ENCODE measurements at places on chromosomes 4 and X.

DNA sequence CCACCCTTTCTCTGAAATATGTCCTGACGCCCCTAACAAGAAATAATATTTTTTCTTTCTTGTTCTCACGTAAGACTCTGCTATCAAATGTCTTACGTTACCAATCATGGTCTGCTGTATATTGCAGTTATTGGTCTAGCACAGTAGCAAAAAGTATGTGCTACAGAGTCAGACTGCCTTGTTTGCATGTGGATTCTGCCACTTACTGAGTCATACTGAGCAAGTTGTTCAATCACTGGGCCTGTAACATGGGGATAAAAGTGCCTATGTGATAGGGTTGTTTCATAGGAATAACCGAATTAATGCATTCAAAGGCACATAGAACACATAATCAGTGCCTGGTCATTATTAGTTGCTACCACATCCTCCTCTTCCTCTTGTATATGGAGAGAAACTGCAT is 14.1 kb downstream of the RPGR start:
- DNase-seq = no peak

DNA sequence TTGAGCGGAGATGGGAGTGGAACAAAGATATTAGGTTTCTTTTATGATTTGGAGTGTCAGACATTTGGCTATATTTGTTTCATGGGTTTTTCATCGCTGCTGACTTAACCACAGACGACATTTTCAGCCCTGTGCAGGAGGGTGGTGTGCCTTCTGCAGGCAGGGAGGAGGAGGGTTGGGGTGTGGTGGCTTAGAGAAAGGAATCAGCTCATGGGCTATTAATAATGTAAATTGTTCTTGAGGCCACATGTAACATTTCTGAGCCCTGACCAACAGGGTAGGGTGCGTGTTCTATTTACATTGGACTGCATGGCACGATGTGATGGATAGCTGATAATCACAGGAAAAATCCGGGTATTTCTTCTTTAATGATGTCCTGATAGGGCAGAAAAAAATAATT is 67.6 kb downstream of the POLA1 start:
- DNase-seq = no peak

GRCh38 chr4:130995988-130996387 is 1900.0 kb downstream of the C4orf33 start:
- DNase-seq = no peak

DNA sequence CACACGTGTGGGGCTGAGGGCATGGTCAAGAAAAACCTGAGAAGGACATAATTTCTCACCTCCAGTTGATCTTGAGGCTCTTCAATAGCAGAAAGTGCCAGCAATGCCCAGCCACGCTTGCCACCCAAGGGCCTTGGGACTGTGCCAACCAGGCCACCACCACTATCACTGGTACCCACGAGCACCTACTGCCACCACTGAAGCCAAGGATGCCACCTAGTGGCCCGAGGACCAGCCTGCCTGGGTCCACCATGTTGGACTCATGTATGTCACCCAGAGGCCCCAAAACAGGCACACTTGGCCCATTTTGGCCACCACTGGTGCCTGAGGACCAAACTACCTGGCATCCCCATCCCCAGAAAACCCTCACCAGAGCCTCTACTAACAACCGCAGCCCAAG is 191.8 kb downstream of the ADAM29 start:
- no peak for DNase-seq

DNA sequence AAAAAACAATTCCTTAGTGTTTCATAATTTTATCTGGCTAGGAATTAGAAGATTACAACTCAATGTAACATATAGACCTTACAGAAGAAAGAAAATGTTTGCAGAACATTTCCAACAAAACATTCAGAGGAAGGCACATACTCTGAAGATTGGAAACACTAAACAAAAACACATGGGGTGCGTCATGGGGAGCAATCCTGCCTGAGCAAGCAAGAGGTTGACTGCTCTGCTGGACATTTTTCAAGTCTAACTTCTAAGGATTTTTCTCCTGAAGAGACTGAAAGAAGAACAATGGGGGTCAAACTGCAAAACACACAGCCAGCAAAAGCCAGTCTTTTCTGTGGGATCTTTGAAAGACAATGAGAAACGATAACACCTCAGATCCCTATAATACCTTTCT is 182.8 kb downstream of the GUCY2F start:
- DNase-seq = no peak

- no peak for DNase-seq
These were observed 23.8 kb downstream of the GPRASP3 start for GRCh38 chrX:102744307-102744706.

DNA sequence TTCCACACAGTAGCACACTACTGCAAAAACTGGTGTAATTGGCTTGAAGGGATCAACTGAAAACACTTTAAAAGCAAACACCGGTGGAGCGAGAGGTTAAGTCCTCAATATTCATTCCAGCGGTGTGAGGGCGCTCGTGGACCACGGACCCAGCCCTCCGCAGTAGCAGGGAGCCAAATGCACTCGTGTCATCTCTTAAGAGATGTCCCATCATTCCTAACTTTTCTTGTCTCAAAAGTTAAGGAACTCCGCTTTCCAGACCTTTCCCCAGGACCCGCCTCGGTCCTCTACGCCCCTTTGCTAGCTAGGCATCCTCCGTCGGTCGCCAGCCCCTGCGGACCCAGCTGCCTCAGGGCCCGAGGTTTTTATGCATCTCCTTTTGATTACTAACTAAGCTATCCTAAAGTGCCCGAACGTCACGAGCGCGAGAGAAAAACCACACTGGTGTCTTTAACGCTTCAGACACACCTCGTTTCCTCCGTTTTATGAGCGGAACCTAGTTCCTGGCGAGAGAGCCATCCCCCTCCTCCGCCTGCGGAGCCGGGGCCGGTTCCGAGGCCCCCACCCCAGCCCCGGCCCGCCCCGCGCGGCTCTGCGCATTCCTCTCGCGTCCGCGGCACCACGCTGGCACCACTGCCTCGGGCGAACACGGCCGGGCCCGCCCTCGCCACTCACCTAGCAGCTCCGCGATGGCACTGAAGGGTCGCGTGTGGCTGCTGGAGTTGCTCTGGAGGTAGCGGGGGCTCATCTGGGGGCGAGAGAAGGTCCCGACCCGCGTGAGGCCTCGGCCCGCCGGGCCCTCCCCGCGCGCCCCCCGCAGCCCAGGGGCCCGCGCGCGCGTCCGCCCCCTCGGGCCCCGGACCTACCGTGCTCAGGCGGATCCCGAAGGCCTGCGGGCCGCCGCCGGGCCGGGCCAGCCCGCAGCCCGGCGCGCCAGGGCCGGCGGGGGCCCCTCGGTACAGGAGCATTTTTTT is 723 bp downstream of the MORC4 start:
- DNase-seq = peak; percentile 36

- DNase-seq = no peak
These were observed 196.4 kb upstream of the RADX start for GRCh38 chrX:106415276-106415895.

DNA sequence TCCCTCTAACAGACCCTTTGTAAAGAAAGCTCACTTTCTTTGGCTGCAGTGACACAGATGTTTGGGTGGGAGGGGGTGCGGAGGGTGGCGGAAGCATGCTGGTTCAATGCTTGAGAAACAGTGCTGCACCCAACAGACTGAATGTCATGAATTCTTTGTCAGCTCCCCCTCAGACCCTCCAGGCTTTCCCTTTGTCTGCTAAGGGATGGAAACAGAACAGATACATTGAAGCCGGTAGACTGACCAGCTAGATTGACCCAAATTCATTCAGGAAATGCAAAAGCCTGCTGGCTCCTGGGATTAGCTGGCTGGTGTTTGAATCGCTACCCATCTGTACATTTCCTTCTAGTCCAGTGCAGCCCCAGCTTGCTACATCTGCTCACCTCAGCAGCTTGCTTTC is 90.8 kb upstream of the PAK3 start:
- no peak for DNase-seq
